Activated CD4-positive, alpha-beta T cell treated with anti-CD3 and anti-CD28 coated beads for 1 hour (primary cell): ENCODE measurements at places on chromosomes 11 and 22.

GRCh38 chr11:61488651-61489291 is 19.8 kb upstream of the LRRC10B start:
- no peak for DNase-seq

GRCh38 chr22:33535937-33536875 is 384.1 kb downstream of the LARGE1 start:
- no peak for DNase-seq

- no peak for DNase-seq
Observed at GRCh38 chr11:111347723-111348115, 31.4 kb downstream of the POU2AF1 start.

DNA sequence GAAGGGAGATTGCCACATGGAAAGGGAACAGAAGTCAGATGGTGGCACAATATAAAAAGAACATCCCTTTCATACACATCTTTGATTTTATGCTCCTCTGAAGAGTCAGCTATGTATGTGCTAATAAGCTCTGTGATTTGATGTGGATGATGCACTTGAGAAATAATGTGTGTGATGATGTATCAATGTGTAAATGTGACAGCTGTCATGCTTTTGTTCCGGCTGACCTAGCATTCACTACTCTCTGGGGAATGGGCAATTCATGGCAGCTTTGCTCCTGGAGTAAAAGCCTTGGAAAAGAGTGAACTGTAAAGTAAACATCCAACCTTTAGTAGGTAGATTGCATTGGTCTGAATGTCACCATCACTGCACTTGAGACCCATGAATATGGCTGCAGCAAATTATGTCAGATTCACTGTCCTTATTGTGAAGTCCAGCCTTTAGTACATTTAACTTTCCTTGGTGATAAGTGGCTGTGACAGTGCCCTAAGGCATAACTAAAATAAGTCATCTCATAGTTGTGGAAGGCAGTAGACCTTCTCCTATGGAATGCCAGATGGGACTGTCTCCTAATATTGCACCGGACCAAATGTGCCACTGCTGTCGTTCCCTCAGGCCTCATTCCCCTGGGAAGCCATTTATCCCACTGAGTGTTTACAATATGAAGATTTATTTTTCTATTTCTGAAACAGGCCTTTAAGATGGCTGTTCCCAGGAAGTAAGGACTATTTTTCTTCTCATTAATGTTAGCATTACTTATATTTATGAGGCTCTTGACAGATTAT is 178.2 kb upstream of the CCDC90B start:
- DNase-seq = no peak

DNA sequence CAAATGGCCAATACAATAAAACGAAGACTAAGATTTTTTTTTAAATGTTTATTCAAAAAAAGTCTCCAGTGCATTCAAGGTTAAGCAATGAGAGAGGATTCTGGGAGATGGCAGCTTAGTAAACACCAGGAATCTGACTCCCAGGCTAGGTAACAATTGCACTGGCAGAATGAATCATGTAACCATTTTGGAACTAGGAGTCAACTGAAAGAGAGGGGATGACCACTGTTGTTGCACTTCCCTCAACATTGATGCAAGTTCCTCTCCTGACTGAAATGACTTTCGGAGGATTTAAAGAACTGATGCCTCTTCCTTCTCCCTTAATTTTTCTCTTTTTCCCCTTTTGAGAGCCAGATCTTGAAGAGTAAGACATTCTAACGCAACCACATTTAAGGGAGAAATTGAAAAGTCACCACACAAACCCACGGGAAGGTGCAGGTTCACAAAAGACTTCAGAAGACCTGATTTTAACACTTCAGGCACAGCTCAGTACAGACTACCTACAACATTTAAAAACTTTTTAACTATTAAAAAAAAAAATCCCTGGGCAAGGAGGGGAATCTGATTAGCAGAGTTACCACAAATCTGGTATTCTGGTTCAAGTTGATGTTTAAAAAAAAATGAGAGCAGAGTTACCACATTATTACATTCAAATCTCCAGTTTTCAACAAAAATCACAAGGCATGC is 56.8 kb downstream of the FCHSD2 start:
- DNase-seq = no peak

DNA sequence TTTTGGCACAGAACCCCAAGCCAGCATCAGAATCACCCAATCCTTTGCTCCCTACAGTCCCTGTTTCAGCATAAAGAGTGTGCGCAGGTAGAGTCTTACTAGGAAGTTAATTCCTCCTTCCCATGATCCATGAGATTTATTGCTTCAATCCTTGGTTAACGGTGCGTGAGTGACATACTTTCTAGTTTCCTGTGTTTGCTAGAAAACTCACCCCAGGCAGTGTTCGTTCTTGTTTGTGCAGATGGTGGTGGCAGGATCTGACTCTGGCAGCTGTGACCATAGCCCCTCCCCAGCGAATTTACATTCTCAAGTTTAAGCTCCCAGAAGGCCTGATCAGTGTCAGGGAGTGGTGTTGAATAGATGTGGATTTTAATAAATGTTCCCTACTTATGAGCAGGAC is 106.7 kb upstream of the CCT8L2 start:
- no peak for DNase-seq

- DNase-seq = no peak
Observed at GRCh38 chr11:110704210-110704864, 7.9 kb downstream of the ARHGAP20 start.

DNA sequence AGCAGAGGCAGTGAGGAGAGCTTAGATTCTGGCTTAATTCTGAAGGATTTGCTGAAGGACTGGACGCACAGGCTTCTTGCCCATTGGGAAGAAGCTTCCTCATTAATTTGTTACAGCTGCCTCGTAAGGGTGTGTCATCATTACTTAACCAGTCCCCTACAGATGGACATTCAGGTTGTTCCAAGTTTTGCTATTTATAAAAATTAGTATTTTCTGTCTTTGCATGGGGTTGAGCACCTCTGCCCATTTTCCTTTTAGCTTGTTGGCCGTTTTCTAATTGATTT is 38.1 kb downstream of the CAPN1 start:
- DNase-seq = no peak

- DNase-seq = no peak
Observed at GRCh38 chr22:23276656-23277582, 96.6 kb downstream of the BCR start.

- DNase-seq = no peak
Observed at GRCh38 chr22:34414467-34415440, 494.5 kb upstream of the LARGE1 start.

- no peak for DNase-seq
Observed at GRCh38 chr11:35714882-35715627, 52.5 kb downstream of the TRIM44 start.

GRCh38 chr11:14552089-14552488 is 31.9 kb upstream of the PSMA1 start:
- DNase-seq = no peak

GRCh38 chr11:31825838-31826484 is 14.8 kb upstream of the PAX6 start:
- no peak for DNase-seq

- no peak for DNase-seq
Observed at GRCh38 chr11:20243974-20244373, 83.7 kb upstream of the DBX1 start.

- DNase-seq = no peak
Observed at GRCh38 chr11:35173011-35173511, 34.1 kb downstream of the CD44 start.
